Esophagus squamous epithelium (tissue), 5 donors: ENCODE measurements at places on chromosomes 16 and 17.

GRCh38 chr17:64058621-64059020 lies 38.2 kb upstream of the ICAM2 start:
- no peak for DNase-seq

GRCh38 chr16:78994135-78994745 lies 606.3 kb downstream of the MAF start:
- DNase-seq, result no peak

- DNase-seq, result no peak
Observed at GRCh38 chr16:82544378-82545160, 82.2 kb upstream of the CDH13 start.

DNA sequence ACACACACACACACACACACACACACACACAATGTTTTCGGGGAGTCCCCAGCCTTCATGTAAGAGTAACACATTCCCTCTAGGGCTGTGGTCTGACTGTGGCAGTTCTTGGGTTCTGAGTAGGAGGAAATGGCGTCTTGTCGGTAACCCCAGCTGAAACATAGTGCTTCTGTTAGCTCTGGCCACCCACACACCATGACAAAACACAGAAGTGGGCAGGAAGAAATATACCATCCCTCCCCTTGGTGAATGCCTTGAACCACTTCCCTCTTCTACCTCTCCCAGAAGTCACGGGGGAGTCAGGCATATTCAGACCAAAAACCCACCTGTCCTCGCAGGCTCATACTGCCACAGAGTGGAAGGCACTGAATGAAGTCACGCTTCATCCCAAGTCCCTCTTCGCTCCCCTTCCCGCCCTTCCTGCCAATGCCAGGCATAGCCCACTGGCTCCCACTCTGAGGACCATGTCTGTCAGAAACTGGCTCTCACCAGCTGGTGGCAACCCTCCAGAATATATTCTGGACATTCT lies 11.5 kb downstream of the SLC35B1 start:
- DNase-seq, result no peak

- no peak for DNase-seq
Observed at GRCh38 chr17:2110436-2110835, 55.5 kb downstream of the HIC1 start.

DNA sequence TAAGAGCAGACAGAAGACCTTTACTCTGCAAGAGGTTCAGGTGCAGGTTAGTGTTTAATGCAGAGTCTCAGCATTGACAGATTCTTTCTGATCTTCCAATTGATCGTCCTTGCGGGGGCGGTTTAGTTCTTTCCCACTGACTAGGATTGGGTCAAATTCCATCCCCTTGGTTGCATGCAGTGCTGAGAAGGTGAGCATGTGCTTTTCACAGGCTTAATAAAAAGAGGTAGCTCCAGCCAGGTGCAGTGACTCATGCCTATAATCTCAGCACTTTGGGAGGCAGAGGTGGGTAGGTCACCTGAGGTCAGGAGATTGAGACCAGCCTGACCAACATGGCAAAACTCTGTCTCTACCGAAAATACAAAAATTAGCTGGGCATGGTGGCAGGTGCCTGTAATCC lies 7.5 kb upstream of the ITGAD start:
- no peak for DNase-seq

- DNase-seq, result no peak
Observed at GRCh38 chr17:27089929-27090247, 204.0 kb upstream of the WSB1 start.

GRCh38 chr16:31157136-31157535 lies 7.3 kb upstream of the PRSS36 start:
- no peak for DNase-seq

DNA sequence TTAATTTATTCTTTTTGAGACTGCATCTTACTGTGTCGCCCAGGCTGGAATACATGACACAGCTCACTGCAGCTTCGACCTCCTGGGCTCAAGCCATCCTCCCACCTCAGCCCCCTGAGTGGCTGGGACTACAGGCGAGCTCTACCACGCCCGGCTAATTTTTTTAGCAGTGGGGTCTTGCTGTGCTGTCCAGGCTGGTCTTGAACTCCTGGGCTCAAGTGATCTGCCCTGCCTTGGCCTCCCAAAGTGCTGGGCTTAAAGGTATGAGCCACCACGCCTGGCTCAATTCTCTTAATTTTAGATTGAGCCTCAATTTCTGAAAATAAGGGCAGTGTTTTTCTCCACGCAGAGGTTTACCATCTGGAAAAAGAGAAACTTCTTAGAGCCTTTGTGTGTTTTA lies 41.1 kb downstream of the ZNF750 start:
- no peak for DNase-seq

GRCh38 chr17:76872221-76872873 lies 4.1 kb downstream of the MGAT5B start:
- DNase-seq, result no peak

DNA sequence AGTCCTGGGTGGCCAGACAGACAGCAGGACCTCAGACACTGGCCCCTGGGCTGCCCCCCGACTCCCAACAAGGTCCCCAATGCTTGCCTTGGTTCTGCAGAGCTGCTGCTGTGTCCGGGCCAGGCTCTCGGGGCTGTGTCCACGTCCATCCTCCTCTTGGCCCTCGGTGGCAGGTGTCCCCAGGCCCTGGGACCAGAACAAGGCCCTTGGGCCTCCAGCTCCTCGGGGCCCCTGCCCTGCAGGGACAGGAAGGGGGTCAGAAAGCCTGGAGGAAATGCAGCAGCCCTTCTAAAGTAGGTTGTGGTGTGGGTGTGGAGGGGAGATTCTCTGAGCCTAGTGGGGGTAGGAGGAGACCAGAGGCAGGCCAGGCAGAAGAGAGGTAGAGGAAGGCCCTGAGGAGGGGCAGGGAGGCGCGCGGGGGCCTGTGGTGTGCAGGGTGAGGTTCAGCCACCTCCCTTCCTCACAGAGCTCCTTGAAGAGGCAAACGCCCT lies 2.5 kb upstream of the AXIN1 start:
- DNase-seq, result no peak

GRCh38 chr17:56880133-56880532 lies 33.7 kb downstream of the TRIM25 start:
- no peak for DNase-seq

DNA sequence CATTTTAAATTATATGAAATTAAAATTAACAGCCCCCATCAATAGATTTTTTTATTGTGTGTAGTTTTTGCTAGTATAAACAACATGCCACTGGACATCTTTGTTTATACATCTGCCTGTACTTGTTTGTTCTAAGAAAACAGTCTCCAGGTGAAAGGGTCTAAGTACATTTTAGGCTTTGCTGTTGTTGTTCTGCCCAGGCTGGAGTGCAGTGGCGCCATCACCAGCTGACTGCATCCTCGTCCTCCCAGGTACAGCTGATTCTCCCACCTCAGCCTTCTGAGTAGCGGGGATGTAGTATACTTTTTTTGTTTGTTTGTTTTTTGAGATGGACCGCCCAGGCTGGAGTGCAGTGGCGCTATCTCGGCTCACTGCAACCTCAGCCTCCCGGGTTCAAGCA lies 25.5 kb downstream of the C17orf58 start:
- no peak for DNase-seq

DNA sequence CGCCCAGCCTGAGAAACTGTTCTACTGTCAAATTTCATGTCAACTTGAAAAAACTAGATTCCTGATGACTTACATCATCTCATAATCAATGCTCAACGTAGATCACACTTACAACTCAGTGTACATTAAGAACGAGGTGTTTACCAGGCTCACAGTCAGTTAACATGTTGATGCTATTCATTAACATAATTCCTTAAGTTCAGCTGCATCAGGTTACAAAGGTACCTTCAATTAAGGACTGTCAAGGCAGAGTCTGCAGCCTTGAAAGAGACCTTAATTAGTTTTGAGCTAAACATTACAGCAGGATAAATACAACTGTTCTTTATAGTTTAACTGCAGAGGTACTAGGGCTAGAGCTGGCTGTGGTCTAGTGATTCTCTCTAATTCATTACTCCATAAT lies 1.9 kb downstream of the GNA13 start:
- no peak for DNase-seq

- DNase-seq, result no peak
Observed at GRCh38 chr16:71230122-71230845, at the start of gene HYDIN. TSS of gene HYDIN (minus strand) at chr16:71230722. CDS start at chr16:71186895, 43,827 bp downstream.

DNA sequence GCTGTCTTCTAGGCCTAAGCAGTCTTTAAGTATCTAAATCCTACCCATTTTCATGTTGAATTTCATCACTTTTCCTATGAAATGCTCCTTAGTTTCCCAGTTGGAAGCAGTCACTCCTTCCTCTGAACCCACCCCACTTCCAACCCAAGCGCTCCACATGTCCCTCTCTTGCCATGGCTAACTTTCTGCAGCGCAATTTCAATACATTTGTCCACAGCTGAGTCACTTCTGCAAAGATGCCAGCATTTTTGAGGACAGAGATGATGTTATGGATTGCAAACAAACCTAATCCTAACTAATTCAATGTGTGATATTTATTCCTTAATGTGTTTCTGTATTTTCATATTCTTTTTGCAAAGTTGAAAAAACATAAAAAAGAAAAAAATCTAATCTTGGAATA lies 71.7 kb downstream of the HLF start:
- DNase-seq, result no peak

GRCh38 chr17:45782889-45783592 lies 1.1 kb upstream of the CRHR1 start:
- no peak for DNase-seq

DNA sequence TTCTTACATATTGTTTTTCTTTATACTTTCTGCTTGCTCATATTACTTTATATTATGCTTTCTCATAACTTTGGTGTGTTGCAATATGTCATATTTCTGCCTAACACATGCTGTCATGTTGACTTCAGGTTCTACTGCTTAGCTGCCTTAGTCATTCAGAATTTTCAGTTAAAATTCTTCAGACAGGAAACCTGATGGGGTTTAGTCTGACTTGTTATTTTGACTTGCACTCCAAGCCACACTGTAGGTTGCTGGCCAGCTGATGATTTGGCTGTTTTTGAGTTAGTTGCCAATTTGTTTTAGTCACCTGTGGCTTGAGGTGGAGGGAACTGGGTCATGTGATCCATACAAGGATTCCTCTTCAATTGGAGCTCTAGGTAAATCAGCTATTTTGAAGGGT lies 315.4 kb downstream of the MAP2K6 start:
- no peak for DNase-seq

DNA sequence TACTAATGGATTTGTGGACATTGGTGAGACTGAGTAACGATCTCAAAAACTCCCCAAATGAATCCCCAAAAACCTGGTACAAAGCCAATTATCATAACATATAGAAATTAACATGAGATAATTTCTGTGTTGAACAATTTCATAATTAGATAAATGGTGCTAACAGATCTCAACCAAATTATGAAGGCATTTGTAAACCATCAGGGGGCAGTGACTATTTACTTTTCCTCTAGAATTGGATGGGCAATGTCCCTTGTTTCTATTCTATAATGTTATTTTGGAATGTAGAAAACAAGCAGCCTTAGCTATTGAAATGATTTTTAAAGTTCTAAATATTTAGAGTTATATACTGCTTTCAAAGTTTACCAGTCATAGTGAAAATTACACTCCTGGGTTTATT lies 57.8 kb downstream of the MYH10 start:
- DNase-seq, result no peak

DNA sequence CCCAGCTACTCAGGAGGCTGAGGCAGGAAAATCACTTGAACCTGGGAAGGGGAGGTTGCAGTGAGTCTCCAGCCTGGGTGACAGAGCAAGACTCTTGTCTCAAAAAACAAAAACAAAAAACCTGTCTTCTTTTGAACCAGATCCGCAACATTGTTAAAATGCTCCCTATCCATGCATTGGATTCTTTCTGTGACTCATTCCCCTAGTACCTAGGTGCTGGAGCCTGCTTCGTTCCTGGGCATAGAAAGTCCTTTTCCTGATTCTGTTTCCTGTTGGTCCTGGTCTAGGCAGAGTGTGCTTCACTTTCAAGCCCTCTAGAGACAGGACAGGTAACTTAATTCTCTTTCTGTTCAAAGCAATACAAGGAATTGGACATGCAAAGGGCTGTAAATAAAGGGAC lies 5.2 kb downstream of the EPN2 start:
- DNase-seq, result no peak

DNA sequence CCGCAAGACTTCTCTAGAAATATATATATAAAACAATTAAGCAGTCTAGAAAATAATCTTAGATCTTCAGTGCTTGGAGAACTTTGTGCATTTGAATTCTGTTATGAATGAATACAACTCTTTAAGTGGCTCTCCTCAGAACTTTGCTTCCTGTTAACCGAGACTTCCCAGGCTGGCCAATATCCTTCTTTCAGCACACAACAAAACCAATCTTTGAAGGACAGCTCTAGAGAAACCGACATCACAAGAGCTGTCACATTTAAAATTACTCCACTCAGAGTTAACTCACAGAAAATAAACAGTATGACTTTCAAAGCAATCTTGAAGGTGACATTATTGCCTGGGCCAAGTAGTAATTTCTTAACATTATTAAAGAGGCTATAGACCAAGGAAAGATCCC lies 49.7 kb upstream of the ITGA2B start:
- DNase-seq, result no peak

- no peak for DNase-seq
Observed at GRCh38 chr16:75114946-75115825, 1.4 kb downstream of the LDHD start.

GRCh38 chr17:75619506-75620431 lies 13.5 kb upstream of the SMIM5 start:
- no peak for DNase-seq

DNA sequence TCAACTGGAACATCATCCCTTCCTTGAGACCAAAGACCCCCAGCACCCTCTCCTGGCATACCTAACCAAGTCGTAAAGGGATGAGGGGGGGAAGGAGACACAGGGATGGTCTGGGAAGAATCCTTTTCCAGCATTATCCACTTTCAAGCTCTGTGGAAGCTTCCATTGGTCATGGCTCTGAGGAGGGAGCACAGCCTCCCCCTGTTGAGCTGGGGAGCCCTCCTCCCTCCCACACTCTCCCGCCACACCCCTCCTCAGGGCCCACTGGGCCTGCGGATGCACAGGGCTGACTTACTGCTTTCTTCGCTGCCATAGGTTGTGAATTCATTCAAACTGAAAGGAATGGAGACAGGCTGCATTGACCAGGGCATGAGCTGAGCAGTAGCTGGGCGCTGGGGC lies 12.4 kb downstream of the CSF3 start:
- DNase-seq, result no peak

GRCh38 chr17:28038802-28039201 lies 3.7 kb upstream of the NLK start:
- no peak for DNase-seq

- DNase-seq, result no peak
Observed at GRCh38 chr17:68175416-68175815, 72.4 kb upstream of the AMZ2 start.
